ENCODE measurements at places on chromosomes 2 and 18. TPM values are rescaled to one million over a fixed set of nuclear protein-coding genes. Genes with fewer than 3 reads are reported as not detected.

Gene IL1B
- total RNA-seq = not detected

Gene M1AP
- 28.2 TPM for total RNA-seq

Gene DCAF17
- total RNA-seq = 17.7 TPM

Gene CAPN13
- 0.25 TPM for total RNA-seq

Gene TTL
- 58.7 TPM for total RNA-seq

Gene WNT6
- total RNA-seq = 1.4 TPM

Gene VAMP5
- total RNA-seq = 1.9 TPM

Gene SYT4
- not detected for total RNA-seq

Gene NAT8
- total RNA-seq = not detected
